ENCODE measurements at places on chromosomes 12 and 14. TPM values are rescaled to one million over a fixed set of nuclear protein-coding genes. Genes with fewer than 3 reads are reported as not detected.

The B3GNT4 gene
- total RNA-seq = not detected

The CPNE6 gene
- not detected for total RNA-seq

The ITGA7 gene
- total RNA-seq = 100 TPM

The KRT79 gene
- not detected for total RNA-seq

The GALNT4 gene
- 2.2 TPM for total RNA-seq

The IFNG gene
- not detected for total RNA-seq

The TAS2R46 gene
- total RNA-seq = not detected

The CCDC198 gene
- total RNA-seq = not detected

The RBP5 gene
- not detected for total RNA-seq

The PDE3A gene
- total RNA-seq = 4.8 TPM

The CCDC184 gene
- total RNA-seq = 1.2 TPM

The TRPV4 gene
- total RNA-seq = not detected

The KCNMB4 gene
- total RNA-seq = 1.4 TPM

The IGF1 gene
- 19.4 TPM for total RNA-seq

The ENO2 gene
- total RNA-seq = 6.2 TPM

The TPH2 gene
- not detected for total RNA-seq

The OR4M1 gene
- not detected for total RNA-seq

The EP400 gene
- total RNA-seq = 16.6 TPM

The KRT2 gene
- not detected for total RNA-seq

The SPIC gene
- total RNA-seq = not detected

The CACNA1C gene
- total RNA-seq = 0.82 TPM

The CD69 gene
- total RNA-seq = 0.72 TPM

The RAB2B gene
- 4.8 TPM for total RNA-seq

The PLEKHH1 gene
- 3.4 TPM for total RNA-seq

The CLEC1A gene
- 2.2 TPM for total RNA-seq

The WNT5B gene
- 2.5 TPM for total RNA-seq

The SOCS4 gene
- total RNA-seq = 12.5 TPM

The FSCB gene
- not detected for total RNA-seq

The E2F7 gene
- not detected for total RNA-seq

The GARIN6 gene
- total RNA-seq = not detected

The STAC3 gene
- total RNA-seq = 1,596 TPM

The LTBP2 gene
- 19.8 TPM for total RNA-seq

The PLBD1 gene
- 6.1 TPM for total RNA-seq

The RD3L gene
- not detected for total RNA-seq

The HRK gene
- total RNA-seq = not detected

The SLC7A8 gene
- 72.5 TPM for total RNA-seq

The STAB2 gene
- total RNA-seq = not detected

The ARL6IP4 gene
- 142 TPM for total RNA-seq

The FAM181A gene
- total RNA-seq = not detected

The LALBA gene
- total RNA-seq = not detected

The ULK1 gene
- 43.7 TPM for total RNA-seq

The SSPN gene
- total RNA-seq = 23.0 TPM

The DDIT3 gene
- 19.7 TPM for total RNA-seq

The TMEM30B gene
- total RNA-seq = 1.00 TPM

All from gastrocnemius medialis (tissue), 4 donors.